ENCODE measurements at places on chromosomes 2 and 18.

DNA sequence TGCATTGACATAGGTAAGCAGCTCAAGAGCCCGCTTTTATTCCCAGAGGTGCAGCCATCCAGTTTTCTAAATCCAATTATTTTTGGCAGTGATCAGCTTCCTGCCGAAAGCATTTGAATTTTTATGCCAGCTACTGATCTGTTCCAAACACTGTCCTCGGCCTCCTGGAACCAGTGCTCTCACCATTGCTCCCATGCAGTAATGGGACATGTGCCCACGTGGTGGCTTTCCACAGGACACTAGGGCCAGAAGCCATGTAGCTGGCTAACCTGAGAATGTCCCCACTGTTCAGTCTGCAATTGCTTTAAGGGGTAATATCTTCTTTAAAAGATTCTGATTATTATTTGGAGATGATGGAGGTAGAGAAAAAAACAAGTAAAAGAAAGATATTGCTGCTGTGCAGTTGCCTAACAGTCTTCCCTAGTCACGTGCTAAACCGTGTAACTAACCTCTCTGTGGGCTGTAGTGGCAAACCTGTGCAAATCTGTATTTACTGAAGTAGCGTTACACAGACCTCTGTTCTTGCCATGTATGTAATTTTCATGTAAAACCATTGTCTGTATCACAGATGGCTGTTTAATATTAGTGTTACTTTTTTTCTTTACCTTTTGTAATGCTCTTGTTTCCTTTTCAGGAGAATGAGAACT, 13.0 kb downstream of the GRHL1 start:
- DNase-seq: no peak

DNA sequence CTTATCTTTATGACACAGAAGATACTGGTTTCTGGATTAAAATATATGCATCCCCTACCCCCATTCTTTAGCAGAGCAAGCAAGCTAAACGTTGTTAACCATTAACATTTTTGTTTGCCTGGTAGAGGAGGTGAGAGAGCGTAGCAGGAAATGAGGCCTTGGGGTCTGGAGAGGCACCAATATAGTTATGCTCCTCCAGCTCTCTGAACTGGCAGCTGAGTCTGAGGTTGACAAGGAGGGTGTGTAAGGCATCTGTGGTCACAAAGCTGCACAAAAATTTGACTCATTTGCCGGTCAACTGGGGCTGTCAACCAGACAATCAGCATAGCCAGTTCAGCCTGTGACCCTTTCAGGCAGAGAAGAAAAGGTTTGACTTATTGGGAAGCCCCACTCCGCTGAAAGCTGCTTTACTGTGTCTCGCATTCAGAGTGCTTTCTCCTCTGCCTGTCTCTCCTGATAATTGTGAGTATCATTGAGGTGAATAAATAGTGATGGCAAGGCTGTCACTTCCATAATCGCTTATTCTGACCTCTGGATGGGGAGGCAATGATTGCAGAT, 647.5 kb upstream of the SETBP1 start:
- peak; percentile 94 for DNase-seq

DNA sequence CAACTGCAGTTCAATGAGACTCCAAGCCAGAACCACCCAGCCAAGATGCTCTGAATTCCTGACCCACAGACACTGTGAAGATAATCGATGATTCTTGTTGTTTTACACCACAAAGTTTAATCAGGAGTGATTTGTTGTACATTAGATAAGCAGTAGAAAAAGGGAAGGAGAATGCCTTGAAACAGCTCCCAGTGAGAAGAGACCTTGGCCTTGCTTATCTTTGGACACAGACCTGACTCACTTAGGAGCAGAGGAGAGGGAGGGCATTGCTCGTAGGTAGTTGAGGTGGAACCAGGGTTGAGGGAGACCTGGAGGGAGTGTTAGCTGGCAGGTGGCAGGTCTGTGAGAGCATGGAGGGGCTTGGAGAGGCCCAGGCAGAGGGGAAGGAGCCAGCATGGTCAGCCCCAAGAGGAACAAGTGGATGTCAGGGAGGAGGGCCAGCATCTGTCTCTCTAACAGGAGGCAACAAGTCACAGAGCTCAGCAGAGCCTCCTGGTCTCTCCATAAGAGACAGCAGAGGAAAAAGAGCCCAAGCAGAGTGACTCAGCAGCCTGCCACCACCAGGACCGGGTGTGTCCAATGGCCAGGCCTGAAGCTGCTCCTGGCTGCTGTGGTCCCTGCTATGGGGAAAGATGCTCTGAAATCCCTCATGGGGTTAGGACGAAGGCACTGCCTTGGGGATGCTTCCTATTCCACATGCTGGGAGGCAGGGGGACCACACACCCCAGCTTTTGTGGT, 161.6 kb upstream of the CAPN13 start:
- DNase-seq: no peak

DNA sequence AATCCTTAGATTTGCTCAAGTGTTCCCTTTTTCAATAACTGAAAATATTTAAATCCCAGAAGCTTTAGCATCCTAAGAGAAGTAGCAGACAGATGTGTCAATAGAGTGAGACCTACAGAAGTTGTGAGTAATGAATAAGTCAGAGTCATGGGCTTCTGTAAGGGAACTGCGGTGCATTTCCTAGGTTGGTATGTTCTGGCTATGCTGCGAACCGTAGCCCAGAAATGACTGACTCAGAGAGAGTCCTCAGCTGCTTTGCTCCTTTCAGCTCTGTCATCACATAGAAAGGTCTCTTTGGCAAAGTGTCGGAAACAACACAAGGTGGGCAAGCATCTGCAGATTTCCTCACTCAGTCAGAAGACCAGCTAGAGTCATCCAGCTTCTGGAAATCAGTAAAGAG, 297.1 kb downstream of the ARHGAP15 start:
- peak; percentile 71 for DNase-seq

DNA sequence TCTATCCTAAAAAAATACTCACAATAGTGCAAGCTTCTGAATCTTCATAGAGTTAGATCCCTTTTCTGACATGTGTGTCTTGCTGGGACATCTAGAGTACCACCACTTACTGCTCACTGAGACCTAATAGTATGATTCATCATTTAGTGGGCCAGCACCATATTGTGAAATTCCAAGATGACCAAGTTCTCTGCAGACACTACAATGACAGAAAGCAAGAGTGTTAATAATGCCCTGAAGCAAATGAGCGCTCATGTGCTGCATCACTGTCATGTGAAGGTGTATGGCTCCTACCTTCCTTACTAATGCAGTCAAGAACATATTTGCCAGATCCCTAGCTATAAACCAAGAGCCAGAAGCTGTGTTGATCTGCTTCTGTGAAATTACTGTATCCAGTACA, 606.2 kb upstream of the NXPH2 start:
- DNase-seq: peak; percentile 59

DNA sequence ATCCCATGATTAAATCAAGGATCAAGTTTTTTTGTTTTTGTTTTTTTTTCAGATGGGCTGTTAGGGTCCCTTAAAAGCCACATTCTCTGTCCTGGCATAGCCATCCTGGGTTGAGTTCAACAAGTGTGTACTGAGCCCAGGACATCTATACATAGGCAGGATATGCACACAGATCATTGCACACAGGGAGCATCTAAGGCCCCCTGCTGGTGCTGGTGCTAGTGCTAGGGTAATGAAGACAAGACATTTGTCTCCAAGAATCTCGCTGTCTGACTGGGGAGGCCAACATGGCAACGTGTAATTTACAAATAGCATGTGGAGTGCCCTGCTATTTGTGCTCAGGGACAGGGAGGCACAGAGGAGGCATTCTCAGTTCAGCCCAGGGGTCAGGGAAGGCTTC, 124.5 kb downstream of the VAPA start:
- DNase-seq: no peak

GRCh38 chr2:105329561-105330495, at the start of gene TGFBRAP1:
TGFBRAP1 (minus strand) TSS chr2:105329735; CDS start chr2:105308301, 21,434 bp downstream.
- DNase-seq: no peak

DNA sequence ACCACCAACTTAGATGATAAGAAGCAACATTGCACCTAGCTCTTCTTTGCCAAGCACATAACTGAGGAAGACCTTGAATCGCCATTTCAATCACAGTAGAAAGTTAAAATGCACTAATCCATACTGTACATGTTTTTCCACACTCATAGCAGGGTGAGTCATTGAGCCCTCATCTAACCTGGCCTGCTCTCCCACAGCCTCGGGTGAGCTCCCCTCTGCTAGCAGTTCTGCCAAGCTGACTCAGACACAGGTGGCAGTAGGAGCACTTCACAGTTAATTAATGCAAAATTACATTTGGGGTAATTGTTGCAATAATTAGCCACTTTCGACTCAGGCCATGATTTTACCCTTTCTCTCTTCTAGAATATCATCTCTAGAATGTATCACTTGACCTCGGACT, 1632.8 kb upstream of the CELF4 start:
- peak; percentile 76 for DNase-seq

- DNase-seq: no peak
Measured at GRCh38 chr18:629269-630150, 27.9 kb upstream of the TYMS start.

DNA sequence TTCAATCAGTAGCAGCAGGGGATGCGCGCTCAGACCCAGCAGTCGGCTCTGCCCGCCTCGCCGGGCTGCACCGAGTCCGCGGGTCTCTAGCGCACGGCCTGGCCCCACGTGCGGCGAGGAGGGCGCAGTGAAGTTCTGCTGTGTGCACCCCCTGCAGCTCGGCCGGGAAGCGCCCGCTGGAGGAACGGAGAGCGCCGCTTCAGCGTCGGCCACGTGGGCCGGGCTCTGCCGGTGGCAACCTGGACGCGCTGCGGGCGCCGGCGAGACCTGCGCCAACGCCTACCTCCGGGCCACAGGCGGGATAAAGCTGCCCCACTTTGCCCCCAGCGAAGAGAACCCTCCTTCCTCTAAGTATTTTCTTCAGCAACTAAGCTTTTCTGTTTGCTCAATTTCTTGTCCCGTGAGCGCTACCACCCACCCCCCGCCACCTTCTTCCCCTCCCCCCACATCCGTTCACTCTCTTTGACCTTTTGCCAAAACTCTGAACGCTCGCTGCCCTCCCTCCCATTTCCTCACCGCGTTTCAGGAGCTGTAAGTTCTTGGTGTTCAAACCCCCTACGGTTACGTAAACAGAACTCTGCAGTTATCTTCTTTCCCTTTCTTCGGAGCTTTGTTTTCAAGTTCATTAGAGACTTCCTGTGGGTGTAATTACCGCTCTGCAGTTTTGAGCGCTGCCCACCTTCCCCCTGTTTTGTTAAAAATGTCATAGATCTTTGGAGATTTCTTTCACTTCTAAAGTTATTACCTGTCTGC, 42.6 kb upstream of the EDAR start:
- DNase-seq: peak; percentile 45

DNA sequence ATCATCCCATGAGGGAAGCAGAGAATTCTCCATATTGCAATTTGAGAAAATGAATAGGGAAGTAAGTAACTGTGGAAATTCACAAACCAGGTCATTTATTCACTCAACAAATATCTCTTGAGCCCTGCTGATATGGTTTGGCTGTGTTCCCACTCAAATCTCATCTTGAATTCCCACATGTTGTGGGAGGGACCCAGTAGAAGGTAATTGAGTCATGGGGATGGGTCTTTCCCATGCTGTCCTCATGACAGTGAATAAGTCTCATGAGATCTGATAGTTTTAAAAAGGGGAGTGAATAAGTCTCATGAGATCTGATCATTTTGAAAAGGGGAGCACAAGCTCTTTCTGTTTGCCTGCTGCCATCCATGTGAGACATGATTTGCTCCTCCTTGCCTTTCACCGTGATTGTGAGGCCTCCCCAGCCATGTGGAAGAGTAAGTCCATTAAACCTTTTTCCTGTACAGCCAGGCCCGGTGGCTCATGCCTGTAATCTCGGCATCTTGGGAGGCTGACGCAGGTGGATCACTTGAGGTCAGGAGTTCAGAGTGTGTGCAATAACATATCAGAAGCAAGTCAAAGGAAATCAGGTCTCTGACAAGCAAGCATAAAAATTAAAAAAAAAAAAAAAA, 193.2 kb downstream of the NDUFA10 start:
- no peak for DNase-seq

- DNase-seq: no peak
Measured at GRCh38 chr2:167380094-167380493, 491.8 kb downstream of the XIRP2 start.

GRCh38 chr2:187404431-187405110, 43.5 kb downstream of the CALCRL start:
- DNase-seq: peak; percentile 42

- no peak for DNase-seq
Measured at GRCh38 chr2:72036595-72036994, 111.1 kb downstream of the CYP26B1 start.

DNA sequence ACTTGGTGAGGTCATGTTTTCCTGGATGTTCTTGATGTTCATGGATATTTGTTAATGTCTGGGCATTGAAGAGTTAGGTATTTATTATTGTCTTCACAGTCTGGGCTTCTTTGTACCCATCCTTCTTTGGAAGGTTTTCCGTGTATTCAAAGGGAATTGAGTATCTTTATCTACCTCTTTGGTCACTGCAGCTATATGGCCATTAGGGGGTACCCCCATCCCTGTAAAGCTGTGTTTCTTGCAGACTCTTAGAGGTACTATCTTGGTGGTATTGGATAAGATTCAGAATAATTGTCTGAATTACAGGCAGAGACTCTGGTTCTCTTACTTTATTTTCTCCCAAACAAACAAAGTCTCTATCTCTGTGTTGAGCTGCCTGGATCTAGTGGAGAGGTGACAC, 401.6 kb upstream of the FSIP2 start:
- DNase-seq: no peak

- peak; percentile 14 for DNase-seq
Measured at GRCh38 chr2:166516712-166517303, 22.8 kb upstream of the SCN7A start.

DNA sequence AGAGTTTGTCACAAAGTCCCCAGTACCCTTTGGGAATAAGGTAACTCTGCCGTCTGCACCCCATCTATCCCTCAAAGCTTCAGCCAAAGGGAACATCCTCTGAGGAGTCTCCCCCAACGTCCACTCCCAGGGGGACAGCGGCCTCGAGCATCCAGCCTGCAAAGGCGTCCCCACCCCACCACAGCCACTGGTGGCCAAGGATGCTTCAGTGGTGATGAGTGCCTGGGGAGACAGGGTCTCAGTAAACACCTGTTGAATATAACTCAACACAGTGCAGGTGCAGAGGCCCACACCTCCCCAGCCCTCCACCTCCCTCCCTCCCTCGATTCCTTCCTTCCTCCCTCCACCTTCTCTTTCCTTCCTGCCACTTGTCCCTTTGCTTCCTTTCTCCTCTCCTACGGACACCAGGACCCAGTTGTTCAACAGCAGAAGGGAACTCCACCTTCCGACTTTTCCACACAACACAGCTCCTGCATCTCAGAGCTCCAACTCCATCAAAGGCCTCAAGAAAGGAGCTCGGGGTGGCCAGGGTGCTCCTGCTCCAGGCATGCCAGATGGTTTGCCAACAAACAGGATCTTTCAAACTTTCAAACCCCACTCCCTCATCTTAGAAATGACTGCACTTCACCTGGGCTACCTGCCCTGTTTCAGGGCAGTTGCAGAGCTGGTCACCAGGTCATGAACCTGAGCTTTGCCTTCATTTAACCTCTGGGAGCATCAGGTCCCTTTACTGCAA, 87.8 kb upstream of the SNTG2 start:
- DNase-seq: no peak

- no peak for DNase-seq
Measured at GRCh38 chr2:15643791-15644585, 52.3 kb downstream of the DDX1 start.

DNA sequence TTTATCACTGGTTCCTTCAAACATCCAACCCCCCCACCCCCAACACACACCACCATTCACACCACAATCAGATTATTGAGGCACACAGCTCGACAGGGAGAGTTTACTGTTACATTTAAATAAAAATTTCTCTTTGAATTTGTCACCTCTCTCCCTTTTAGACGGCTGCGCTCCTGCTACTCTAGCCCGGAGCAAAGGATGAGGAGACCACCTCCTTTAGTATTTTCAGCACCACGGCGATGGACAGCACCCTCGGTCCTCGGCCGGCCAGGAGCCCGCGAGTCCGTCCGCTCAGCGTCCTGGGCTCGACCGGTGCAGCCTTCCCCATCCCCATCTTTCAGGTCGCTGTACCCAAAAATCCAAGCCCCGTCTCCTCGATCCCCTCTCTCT, 892 bp downstream of the CELF4 start:
- DNase-seq: peak; percentile 16
